ENCODE measurements at places on chromosomes 7 and 10.

DNA sequence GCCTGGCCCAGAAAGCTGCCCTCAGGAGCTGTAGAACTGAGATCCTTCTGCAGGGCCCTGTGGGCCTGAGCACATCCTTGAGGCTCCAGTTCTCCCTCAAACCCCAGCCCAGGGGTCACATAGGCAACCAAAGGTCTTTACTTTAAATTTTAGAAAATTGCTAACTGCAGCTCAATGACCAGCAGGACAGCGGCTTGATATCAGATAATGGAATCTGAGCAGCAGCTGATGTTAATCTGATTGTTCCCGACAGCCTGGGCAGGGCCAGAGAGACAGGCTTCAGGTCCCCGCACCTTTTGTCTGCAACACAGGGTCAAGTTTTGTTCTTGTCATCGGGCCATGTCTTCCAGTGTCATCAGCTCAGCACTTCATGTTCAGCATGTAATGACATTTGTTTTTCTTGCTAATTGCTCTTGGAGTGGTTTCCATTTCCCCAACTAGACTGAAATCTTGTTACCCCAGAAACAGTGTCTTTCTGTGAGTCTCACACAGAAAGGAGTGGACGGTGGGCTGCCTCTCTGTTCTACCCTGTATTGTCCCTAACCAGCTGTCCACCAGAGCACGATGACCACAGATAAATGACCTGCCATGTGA, 91.0 kb downstream of the PAXIP1 start:
- no peak for DNase-seq

DNA sequence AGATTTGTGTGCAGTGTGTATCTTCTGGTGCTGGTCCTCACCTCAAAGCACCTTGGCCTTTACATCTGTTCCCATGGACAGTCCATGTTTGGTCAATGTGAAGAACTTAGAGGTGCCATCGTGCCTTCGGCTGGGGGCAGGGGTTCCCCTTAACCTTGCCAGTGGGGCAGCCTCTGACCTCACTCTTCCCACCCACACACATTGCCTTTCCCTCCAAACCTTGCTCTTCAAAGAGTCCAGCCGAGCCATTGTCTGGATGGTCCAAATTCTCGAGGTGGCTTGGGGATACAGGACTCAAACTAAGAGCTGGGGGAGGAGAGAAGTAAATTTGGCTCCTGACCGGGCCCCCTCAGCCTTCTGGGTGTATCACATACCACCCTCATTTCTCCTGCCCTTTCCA, 76.2 kb upstream of the HABP2 start:
- DNase-seq: no peak

DNA sequence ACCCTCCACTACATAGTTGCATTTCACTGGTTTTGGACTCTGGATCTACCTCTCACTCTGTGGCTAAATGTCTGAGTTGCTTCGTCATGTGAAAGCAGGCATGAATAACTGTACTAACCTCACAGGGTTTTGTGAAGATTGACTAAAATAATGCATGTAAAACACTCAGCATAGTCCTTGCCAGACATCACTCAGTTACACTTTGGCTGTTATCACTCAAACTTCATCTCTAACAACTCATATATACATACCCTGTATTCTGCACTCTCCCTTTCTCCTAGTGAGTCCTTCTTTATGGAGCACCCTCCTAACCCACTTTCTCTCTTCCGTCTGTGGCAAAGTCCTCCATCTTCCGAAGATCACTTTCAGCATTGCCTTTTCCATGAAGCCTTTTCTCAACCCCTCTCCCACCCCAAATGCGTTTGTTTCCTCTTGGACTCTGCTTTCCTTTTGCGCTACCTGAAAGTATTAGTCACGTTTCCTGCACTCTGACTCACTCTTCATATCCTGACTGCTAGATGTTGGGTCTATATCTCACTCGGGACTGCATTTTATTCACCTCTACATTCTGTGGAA, 72.6 kb downstream of the OSBPL3 start:
- DNase-seq: no peak

GRCh38 chr10:89122433-89123051, 84.6 kb downstream of the CH25H start:
- DNase-seq: no peak

DNA sequence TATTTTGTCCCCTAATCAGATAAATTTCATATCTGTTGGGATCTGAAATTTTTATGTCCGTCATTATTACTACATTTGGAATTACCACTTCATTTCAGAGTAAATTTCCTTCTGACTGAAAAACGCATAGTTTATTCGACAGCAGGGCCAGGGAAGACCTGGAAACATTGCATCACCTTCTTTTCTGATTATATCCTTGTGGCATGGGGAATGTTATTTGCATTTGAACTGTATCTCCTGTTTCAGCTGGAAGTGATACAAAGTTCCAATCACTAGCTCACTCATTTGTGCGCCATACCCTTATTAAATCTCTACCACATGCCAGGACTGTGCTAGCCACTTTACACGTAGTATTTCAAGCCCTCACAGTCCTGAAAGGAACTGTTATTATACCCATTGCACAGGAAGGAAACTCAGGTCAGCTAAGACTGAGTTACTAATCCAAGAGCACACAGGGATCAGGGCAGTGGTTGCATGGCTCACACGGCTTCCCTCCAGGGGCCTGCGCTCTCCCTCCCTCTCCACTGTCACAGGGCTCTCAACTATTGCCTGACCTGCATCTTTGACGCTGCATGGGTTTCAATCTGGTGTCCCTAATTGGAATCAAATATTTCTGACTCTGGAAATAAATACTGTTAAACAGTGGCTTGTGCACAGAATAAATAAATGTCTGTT, 84.4 kb upstream of the NANOS1 start:
- DNase-seq: no peak

DNA sequence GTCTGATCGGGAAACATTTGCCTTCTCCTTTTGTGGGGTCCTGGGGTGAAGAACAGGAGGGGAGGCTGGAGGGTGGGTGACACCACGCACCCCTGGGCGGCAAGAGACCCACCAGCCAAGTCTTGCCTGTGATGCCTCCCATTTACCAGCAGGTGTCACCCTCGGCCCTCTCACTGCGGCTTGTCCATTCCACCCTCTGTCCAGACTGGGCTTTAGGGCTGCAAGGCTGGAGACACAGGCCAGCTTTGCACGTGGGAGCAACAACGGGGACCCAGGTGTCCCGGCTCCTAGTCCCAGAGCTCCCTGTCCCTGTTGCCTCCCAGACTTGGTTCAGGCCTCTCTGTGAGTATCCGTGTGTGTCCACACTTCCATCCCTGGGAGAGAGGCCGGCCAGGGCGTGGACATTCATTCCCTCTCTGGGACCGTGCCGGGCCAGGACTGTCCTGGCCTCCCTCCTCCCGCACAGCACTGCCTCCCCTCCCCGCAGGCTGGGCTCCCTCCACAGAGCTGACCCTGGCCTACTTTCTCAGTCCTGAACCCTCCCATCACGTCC, 36.2 kb upstream of the GTF2IRD1 start:
- peak; percentile 26 for DNase-seq

GRCh38 chr7:151936207-151936606, 20.0 kb upstream of the GALNTL5 start:
- no peak for DNase-seq

- peak; percentile 16 for DNase-seq
Observed at GRCh38 chr7:93117852-93118530, at the start of gene SAMD9. Gene SAMD9, minus strand, starts transcription at chr7:93117979. Its CDS starts 11,882 bp downstream, at chr7:93106097.

GRCh38 chr7:124603066-124603465, 162.5 kb downstream of the GPR37 start:
- no peak for DNase-seq

- no peak for DNase-seq
Observed at GRCh38 chr7:2920956-2921652, 77.0 kb upstream of the GNA12 start.

- DNase-seq: no peak
Observed at GRCh38 chr10:63133821-63134557, 861 bp downstream of the NRBF2 start.

All from activated effector memory CD4-positive, alpha-beta T cell treated with Interleukin-2 at 50 U/mL for 16 hours (primary cell).